Effector memory CD4-positive, alpha-beta T cell (primary cell): ENCODE measurements at places on chromosomes 1 and 21.

- no peak for DNase-seq
Observed at GRCh38 chr1:234731569-234732085, 121.6 kb upstream of the IRF2BP2 start.

DNA sequence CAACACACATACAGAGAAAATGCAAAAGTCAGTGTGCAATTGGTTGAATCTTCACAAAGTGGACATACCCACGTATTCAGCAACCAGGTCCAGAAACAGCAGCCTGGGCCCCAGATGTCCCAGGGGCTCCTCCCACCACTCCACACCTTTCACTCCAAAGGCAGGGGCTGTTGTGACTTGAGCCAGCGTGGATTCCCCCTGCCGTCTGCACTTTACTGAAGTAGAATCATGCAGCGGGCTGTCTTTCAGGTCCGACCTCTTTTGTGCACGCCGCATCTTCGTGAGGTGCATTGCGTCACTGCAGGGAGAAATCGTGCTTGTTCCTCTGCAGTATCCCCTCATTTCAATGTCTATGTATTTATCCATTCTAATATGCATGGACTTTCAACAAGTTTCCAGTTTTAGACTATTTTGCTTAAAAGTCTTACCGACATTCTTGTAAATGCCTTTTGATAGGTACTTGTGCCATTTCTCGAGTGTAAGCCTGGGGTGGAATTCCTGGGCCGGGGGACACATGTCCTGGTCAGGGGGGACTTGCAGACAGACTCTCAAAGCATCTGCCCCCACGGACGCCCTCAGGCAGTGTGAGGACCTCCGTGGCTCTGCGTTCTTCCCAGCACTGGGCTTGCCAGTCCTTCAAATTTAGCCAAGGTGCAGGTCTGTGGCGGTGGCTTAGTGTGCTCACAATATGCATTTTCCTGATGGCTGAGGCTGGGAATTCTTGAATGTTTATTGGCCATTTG, 29.3 kb upstream of the ACTRT2 start:
- no peak for DNase-seq

GRCh38 chr1:170624146-170624545, 39.8 kb upstream of the PRRX1 start:
- DNase-seq = no peak

DNA sequence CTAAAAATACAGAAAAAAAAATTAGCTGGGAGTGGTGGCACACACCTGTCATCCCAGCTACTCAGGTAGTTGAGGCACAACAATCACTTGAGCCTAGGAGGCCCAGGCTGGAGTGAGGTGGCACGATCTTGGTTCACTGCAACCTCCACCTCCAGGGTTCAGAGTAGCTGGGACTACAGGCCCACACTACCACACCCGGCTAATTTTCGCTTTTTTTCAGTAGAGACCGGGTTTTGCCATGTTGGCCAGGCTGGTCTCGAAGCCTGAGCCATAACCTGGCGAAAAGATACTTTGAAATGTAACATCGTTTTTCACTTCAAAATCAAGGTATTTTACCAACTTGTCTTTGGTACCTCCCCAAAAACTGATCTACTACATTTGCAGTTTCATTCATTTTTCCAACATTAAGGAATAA, 6.1 kb downstream of the GAS5 start:
- no peak for DNase-seq

- DNase-seq = no peak
Observed at GRCh38 chr1:103254691-103255090, 146.4 kb upstream of the COL11A1 start.

- no peak for DNase-seq
Observed at GRCh38 chr1:25847929-25848328, 11.3 kb downstream of the AUNIP start.

- DNase-seq = peak; percentile 10
Observed at GRCh38 chr1:59020151-59020997, 236.5 kb upstream of the JUN start.

DNA sequence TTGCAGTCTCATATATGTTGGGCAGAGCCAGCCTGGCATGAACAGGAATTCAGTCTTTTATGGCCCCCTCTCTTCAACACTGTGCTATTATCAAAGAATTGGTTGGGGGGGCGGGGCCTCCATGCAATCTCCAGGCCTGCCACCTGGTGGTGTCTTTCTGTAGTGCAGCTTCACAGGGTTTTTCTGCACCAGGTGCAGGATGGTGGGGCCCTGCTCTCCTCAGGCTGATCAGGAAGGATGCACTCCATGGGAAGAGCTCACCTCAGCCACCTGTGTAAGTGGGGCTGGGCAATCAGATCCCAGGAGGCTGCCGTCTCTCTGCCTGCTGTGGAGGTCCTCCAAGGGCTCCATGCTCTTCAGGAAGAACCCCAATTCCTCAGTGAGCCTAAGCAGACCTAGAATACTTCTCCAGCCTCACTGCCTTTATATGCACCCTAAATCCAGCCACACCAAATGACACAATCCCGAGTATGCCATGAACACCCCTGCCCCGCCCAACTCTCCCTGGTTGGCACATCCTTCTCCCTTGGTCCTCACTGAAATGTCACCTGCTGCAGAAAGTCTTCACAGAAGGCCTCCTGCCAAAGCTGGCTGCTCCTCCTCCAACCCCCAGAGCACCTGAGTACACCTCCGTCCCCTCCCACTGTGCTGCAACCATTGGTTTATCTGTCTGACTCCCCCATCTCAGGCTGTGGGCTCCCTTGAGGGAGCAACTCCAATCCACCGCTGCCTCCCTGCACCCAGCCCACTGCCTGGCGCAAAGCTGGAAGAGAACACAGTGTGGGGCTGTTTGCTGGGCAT, 16.5 kb downstream of the STK40 start:
- DNase-seq = peak; percentile 68

GRCh38 chr1:236830560-236830959, 35.5 kb downstream of the MTR start:
- no peak for DNase-seq
